ENCODE measurements at places on chromosomes 3 and 15.

DNA sequence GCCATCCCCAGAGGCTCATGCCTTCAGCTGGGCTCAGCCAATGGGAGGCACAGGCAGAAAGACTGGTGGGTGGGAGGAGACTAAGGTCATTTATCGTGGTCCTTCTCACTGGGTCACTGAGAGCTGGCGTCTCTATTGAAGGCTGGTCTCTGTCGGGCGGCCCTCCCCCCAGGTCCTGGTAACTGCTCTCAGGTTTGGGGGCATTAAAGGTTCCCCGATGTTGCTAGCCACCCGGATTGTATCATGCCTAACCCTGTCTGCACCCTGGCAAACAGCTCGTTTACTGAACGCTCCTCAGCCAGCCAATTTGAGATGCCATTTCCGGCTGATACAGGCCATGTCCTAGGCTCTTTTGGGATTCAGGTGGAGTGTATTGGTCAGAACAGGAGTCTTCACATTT, 10.5 kb downstream of the SELENOS start:
- DNase-seq = no peak

- DNase-seq = no peak
Observed at GRCh38 chr15:69825941-69826818, 271.5 kb downstream of the TLE3 start.

DNA sequence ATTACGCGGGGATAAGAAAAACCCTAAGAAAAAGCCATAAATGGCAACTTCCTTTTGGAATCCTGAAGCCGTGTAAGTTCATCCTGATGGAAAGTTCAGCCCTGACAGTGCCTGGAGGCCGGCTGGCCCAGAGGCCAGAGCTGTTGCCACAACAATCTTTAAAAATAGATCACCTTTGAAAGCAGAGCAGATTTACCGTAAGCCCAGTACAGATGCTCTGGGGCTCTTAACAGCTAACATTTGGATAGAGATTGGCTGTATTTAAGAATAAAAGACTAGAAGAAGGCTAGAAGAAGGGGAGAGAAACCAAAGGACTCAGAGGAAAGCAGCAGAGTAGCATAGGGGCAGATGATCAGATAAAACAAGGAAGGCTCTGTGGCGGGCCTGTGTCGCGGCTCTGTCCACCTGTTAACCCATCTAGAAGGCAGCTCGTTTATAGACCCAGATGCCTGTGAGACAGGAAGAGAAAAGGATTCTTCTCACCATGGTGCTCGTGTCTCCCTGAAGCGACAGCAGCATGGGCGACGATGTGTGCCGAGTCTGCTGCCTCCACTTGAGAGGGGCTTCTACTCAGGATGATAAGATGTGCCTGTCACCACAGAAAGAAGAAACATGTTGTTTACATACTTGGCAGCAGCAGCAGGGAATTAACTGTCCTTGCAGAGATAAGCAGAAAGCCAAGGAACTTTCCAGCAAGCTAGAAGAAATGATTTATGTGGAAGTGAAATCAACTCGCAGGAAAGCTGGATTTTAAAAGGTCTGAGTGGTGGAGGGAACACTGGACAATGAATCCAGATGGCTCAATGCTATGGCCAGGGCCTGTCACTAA, 69.9 kb downstream of the SYNM start:
- DNase-seq = no peak

DNA sequence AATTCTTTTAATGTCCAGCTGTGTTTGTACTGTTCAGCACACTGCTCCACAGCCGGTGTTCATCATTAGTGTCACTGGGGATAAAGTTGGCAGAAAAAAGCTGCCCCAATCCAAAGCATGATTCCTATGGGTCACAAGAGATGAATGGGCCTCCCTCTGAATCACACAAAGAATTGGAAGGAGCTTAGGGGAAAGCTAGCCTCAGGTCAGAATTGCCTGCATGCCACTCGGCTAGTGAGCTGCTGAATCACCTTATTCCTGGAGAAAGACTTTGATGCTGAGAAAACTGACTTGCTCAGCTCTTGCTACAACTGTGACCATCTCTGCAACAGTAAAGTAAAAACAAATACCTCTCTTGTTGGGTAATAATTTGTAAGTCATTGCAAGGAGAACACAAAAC, 3.5 kb downstream of the CCK start:
- DNase-seq = peak; percentile 88

GRCh38 chr3:160038862-160039562, 50.4 kb downstream of the IL12A start:
- no peak for DNase-seq

- no peak for DNase-seq
Observed at GRCh38 chr3:64805978-64806377, 118.2 kb upstream of the ADAMTS9 start.

- no peak for DNase-seq
Observed at GRCh38 chr15:59738676-59739075, 49.6 kb upstream of the BNIP2 start.

DNA sequence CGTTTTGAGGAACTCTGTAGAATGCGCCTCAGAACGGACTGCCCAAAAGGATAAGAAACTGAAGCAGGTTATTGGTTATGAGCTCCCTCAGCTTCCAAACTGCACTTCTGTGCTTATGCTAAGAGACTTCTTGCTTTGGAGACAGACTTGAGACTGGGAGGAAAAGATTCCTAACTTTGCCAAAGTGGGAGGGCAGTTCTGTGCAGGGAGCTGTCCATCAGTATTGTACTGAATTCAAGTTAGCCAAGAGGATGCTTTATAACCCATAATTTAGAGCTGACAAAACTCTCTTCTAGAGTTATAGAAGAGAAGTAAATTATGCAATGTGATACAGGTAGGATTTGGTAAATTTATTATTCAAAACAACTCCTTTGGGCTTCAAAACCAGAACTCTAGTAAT, 519.8 kb upstream of the GBE1 start:
- DNase-seq = no peak

DNA sequence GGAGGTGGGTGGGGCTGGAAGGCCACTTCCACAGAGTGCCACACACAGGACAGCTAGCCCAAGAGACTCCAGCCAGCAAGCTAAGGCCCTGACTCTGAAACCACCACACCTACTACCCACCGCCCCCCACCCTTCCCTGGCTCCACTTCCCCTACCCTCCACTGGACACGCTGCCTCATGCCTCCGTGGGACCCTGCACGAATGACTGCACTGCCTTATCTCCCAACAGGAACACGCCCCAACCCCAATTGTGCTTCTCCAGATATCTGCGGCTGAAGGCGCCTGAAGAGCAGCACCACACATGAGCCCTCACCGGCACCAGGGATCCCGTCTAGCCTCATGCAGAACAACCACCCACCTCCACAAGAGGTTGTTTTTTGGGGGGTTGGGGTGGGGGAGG, 2.7 kb downstream of the LINGO1 start:
- no peak for DNase-seq

All from fibroblast of the aortic adventitia (primary cell).